ENCODE measurements at places on chromosomes 2 and 18.

- DNase-seq: no peak
These were observed 904 bp upstream of the SFXN5 start for GRCh38 chr2:73072416-73072815.

DNA sequence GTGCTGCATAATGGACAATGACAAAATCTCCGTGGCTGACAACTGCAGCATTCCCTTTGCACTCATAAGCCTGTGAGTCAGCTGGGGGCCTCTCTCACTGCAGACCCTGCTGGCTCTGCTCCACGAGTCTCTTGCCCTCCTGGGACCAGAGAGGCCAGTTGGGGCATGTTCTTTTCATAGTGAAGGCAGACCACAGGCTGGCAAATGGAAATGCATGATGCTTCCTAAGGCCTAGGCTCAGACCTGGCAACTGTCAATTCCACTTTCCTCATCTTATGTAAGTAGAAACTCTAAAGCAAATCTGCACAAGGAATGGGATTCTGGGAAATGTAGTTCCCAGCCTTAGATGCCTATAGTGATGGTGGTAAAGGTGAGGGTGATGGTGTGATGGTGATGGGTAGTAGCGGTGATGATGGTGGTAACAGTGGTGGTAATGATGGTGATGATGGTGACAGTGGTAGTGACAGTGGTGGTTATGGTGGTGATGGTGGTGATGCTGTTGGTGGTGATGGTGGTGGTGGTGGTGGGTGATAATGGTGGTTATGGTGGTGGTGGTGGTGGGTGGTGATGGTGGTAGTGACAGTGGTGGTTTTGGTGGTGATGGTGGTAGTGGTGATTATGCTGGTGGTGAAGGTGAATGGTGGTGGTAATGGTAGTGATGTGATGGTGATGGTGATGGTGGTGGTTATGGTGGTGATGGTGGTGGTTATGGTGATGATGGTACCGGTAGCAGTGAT is 185.8 kb upstream of the ARL4C start:
- no peak for DNase-seq

GRCh38 chr18:70452501-70452900 is 163.7 kb downstream of the SOCS6 start:
- DNase-seq: no peak

GRCh38 chr18:23849141-23849540 is 159.9 kb downstream of the LAMA3 start:
- no peak for DNase-seq

DNA sequence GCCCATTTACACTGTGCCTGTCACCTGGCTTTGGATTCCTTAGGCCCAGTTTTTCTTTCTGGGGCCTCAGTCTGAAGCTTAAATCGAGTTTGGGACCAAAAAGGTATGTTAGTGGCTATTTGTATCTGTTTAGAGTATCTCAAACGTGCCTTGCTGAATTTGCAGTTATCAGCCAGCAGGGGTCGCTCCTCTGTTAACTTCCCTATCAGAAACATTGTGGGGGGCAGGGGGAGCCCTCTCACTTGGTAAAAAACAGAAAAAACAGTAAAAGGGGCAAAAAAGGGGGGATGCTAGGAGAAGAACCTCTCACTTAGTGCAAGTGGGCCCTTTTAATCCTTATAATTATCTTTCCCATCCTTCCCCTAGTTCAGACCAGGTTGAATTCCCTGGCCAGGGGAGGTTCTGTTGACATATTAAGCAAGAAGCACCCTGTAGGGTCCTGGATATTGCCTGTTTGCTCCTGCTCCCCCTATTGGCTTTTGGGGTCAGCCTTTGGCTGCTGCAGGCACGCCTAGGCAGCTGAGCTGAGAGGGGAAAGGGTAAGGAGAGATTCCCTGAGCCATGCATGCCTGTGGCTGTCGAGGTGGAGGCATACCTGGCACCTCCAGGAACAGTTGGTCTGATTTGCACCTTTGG is 8.8 kb upstream of the IFIH1 start:
- no peak for DNase-seq

DNA sequence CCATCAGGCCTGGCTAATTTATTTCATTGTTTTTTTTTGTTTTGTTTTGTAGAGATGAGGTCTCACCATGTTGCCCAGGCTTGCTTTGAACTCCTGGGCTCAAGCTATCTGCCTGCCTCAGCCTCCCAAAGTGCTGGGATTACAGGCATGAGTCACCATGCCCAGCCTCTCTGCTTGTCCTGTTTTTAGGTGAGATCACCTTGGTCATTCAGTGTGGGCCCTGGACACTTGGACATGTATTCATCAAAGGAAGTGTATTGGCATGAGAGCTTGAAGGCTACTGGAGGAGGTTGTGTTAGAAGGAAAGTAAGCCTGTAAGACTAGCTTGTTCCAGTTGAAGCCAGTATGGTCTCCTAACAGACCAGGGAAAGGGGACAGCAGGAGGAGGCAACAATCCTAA is 229.2 kb upstream of the RGPD4 start:
- DNase-seq: no peak

DNA sequence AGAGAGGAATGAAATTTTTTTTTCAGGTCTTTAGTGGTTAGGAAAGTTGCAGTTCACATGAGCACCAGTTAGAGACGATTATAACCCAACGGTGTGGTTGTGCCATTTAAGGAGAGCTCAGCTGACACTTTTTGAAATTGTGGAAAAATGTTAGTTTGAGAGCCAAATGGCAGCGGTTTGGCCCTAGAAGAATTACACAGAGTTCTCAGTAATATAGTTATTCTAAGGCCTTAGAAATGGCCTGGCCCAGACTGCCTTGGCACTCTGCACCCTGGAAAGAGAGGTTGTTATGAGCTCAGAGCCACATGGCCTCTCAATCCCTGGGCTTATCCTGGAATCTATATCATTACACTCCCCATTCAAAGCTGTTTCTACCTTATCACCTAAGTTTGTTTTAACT is 117.4 kb downstream of the RHBDD1 start:
- no peak for DNase-seq

GRCh38 chr18:292271-292670 is 24.4 kb upstream of the THOC1 start:
- DNase-seq: no peak

DNA sequence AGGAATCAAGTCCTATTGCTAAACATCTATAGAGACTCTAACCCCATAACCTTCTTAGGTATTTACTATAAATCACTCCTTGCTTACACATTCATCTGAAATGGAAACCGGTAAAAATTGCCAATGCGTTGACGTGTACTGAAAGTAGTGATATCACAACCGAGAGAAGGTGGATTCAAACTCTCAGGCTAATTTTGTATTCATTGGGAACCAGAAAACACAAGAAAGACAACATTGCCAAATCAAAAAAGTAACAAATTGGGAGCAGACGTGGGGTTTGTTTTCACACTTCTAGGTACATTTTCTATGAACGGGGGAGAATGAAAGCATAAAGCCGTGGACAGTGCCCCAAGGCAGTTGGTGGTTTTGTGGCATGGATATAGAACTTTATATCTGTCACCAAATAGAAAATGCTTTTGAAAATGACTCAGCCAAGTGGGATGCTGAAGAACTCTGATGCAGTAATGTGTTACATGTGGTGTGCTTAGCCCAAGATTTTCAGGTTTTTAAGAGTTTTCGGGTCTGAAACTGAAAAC is 155.1 kb upstream of the RASGRP3 start:
- DNase-seq: no peak

DNA sequence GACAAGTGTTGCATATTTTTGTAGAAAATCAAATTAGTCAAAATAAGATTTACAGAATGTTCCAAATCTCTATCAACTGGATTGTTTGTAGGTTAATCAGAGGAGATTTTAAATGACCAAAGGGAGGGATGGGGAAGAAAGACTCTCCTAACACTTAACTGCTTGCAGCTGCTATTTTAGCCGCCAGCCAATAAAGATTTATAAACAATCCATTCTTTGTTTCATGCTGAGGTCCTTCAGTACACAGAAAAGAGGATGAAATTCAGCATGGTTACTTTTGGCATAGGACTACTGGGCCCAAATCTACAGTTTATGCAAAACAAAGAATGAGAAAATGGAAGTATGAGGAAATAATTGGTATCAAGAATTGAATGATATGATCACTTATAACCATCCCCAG is 86.4 kb upstream of the FN1 start:
- DNase-seq: no peak

DNA sequence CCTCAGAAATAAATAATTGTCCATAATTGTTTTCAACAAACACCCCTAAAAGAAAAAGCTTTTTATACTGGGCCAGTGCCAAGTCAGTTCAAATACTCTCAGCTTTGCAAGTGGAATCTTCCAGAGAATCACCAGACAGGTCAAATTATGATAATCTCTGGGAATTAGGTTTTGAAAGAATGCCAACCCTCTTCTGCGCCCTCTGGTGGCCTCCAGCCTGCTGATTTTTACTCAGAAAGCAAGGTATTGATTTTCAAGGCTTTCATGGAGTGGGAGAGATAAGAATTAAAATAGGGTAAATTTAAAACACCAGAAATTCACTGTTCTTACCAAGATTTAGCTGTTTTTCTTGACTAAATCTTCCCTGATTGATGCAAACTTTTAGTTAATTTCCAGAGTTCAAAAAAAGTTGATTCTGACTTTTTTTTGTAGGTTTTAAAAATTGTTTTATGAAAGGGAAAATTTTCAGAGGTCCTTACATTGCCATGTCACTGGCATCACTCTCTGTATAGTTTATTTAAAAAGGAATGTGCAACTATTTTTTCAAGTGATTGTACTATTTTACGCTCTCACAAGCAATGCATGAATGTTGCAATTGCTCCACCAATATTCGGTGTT is 282.9 kb upstream of the TNP1 start:
- DNase-seq: no peak

- no peak for DNase-seq
These were observed 218.1 kb downstream of the TWIST2 start for GRCh38 chr2:239065962-239066361.

GRCh38 chr2:14806613-14807012 is 174.1 kb downstream of the LRATD1 start:
- DNase-seq: no peak

DNA sequence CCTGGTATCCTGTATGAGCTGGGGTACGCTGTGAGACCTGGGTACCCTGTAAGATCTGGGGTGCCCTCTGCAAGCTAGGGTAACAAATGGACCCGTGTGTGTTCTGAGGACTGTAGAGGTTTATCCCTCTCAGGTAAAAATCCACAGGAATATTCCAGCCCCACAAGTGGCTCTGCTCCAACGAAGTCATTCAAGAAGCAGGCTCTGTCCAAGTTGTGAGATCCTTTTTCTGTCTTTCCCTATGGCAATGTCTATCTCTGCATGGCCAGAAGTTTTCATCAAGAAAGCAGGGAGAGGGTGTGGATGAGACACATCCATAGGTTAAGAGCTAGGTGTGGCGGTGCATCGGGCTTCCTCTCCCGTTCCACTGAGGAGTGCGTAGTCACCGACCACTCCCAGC is 43.0 kb downstream of the PTGR3 start:
- no peak for DNase-seq

DNA sequence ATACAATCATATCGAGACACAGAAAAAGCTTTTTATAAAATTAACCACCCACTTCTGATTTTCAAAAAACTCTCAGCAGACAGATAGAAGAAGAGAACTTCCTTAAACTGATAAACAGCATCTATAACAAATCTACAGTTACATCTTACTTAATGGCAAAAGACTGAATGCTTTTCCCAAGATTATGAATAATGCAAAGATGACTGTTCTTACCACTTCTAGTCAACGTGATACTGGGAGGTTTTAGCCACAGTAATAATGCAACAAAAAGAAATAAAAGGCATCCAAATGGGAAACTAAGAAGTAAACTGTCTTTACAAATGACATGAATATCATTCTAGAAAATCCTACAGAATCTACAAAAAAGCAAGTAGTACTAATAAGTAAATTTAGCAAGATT is 58.0 kb upstream of the TMEM247 start:
- DNase-seq: no peak

DNA sequence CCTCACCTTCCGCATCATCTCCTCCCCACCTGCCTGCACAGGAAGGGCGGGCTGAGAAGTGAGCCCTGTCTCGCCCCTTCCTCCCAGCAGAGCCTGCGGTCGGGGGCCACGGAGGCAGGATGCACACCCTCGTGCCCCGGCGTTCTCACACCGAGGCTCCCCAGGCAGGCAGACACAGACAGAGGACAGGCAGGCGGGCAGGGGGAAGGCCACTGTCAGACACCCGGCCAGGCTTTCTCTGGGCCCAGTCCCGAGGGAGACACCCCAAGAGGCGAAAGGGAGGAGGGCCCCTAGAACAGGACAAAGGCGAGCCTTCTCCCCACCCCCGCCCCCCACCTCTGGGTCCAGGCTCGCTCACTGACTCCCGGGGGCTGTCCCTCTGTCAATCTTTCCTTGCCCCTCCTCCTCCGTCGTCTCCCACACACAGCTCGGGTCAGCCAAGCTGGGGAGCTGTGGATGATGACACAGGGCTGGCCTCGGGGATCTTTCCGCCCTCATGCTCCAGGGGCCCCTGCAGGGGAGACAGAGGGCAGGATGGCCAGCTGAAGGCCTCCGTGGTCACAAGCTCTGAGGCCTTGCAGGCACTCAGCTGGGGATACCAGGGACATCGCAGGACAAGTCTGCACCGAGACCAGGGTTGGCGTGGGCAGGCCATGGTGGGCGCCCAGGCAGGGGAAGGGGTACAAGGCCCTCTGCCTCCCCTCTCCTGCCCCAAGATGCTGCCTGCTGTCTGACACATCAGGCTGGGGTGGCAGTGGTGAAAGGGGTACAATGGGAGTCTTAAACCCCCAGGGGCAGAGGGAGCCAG is 24.9 kb downstream of the BIN1 start:
- no peak for DNase-seq

DNA sequence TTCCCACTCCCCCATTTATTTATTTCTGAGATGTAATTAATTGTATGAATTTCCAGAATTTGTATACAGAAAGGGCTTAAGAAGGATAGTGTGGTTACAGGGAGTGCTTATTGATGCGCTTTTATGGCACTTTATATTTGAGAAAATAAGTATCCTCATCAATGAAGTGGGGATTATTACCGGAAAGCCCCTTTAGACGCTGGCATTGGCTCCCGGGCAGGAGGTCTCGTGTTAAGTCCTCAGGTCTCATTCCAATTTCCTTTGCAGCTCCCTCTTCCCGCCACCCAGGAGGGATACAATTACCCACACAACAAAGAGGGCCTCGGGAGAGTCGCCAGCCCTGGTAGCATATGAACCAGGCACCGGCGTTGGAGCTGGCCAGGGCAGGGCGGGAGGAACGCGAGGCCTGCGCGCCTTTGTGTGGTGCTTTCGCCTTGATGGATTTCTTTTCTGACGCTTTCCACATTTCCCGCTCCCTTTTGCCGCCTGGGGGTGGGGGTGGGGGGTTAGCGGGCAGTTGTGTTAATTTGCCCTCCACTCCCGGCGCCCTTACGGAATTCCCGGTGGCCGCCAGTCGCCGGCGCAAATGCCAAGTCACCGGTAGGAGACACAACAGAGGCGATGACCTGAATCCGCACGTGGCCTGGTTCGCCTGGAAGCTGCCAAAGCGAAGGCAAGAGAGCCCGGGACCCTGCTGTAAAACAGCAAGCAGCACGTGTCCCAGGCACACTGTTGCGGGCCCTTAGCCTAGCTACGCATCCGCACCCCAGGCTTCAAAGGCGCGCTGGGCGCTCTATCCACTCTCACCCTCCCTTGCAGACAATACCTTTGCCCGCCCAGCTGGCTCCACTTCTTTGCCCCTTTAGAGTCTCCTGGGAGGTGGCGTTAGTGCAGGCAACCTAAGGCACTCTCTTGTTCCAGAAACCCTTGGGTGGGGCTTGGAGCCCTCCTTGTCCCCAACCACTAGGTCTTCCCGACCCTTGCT is 3.3 kb downstream of the GAD1 start:
- no peak for DNase-seq

GRCh38 chr2:82000606-82001005 is 1696.1 kb upstream of the LRRTM1 start:
- no peak for DNase-seq

GRCh38 chr2:146730882-146731281 is 1113.9 kb upstream of the ACVR2A start:
- DNase-seq: no peak

- no peak for DNase-seq
These were observed 349.5 kb downstream of the IRS1 start for GRCh38 chr2:226450141-226450540.

All from NCI-H2029 treated with DMSO at 0.1 percent for 48 hours (cell line).